GM12864 (cell line): ENCODE measurements at places on chromosomes 13 and 19.

DNA sequence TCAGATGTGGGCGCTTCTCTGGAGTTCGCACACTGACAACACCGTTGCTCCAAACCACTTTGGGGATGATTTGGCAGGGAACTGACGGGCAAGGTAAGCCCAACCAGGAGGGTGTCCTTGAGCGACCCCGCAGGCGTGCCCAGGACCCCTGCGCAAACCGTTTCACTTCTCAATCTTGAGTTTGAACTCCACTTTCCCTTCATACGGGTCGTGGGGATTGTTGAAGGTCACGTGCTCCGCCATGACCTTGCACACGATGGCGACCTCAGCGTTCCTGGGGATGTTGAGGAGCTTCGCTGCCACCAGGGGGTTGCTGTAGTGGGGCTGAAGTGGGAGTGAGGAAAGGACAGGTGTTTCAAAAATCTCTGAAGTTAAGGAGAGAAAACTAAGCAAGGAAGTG lies 8.8 kb downstream of the ATP4B start:
- DNase-seq, result no peak

GRCh38 chr13:73754727-73755292 lies 379.4 kb downstream of the KLF12 start:
- no peak for DNase-seq

DNA sequence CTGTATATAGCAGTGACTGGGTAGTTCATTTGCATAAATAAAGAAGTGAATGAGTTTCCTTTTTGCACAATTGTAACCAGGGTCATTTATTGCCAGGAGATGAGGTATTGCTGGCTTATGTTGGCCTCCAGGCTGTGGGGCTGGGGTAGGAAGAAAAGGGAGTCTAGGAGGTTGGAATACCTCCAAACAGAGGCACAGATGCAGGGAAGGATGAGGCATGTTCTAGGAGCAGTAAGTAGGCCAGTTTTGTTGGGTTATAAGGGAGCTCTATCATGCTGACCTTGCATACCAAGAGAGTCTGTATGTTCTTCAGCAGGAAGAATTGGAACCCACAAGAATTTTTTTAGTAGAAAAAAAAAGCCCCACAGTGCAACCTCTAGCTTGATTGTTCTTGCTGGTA lies 17.2 kb upstream of the CYSLTR2 start:
- no peak for DNase-seq

- no peak for DNase-seq
Observed at GRCh38 chr13:87535911-87536310, 135.3 kb upstream of the SLITRK5 start.

GRCh38 chr19:43934055-43934984 lies 762 bp downstream of the ZNF45 start:
- no peak for DNase-seq

- DNase-seq, result no peak
Observed at GRCh38 chr13:48727241-48728011, 73.7 kb downstream of the CYSLTR2 start.

DNA sequence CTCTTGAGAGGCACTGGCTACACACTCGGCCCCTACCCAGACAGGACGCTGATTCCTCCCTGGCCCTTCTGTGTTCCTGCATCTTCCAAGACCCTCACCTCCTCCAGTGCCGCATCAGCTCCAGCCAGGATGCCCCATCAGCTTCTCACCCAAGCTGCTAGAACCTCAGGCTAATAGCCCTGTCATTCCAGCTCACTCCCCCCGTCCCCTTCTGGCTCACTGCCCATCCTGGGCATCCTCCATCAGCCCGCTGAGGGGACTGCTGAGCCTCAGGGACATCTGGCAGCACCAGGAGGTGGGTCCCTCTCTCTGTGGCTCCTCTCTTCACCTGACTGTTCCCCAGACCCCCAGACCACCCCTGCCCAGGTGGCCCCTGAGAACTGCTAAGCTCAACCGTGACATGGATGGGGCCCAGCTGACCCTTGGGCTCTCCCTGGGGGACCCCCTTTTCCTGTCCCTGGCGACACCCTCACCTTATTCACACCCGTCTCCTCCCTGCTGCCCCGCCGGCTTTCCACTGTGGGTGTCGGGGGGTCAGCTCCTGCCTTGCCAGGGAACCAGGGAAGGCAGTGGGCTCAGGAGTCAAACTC lies 4.8 kb downstream of the FFAR3 start:
- no peak for DNase-seq

GRCh38 chr19:29089315-29089870 lies 123.6 kb downstream of the UQCRFS1 start:
- DNase-seq, result no peak

- no peak for DNase-seq
Observed at GRCh38 chr19:10007371-10008183, 2.7 kb downstream of the COL5A3 start.

- no peak for DNase-seq
Observed at GRCh38 chr19:30350692-30351663, 21.2 kb upstream of the ZNF536 start.

GRCh38 chr13:36919171-36919832 lies 736 bp downstream of the SMAD9 start:
- DNase-seq, result no peak

- DNase-seq, result no peak
Observed at GRCh38 chr13:44955406-44955805, 33.9 kb downstream of the NUFIP1 start.

- DNase-seq, result no peak
Observed at GRCh38 chr13:59120297-59120843, 1043.4 kb downstream of the DIAPH3 start.

- DNase-seq, result no peak
Observed at GRCh38 chr13:32179708-32180107, 135.5 kb downstream of the ZAR1L start.
